ENCODE measurements at places on chromosomes 1 and 21.

DNA sequence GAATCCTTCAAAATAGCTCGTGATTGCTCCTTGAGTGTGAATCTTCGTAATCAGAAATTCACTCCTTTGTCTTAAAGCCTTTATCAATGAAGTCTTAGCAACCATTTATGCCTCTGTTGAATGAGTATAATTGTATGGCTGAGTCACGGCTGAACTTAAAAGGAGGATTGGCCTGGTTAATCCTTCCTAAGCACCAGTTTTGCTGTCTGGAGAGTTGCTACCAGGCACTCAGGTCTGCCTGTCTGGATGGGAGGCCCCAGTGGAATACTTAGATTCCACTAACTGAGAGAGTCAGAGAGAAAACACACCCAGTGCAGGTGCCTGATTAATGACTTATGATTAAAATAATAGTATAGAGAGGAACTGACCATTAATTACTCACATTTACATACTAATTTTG lies 7.6 kb upstream of the HHAT start:
- peak; percentile 88 for DNase-seq

DNA sequence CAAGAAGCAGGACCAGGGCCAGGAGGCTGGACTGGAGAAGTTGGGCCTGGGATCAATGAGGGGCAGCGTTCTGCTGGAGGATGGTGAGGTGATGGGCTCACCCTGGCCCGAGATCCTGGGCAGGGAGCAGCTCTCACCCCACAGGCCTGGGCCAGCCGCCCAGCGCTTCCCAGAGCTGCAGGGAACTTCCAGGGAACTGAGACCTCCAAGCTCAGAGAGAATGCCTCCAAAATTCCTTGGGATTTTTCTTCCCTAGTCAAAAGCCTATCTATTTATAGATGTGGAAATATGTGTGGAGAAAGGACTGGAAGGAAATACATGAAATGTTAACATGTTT lies 121.2 kb downstream of the SPSB1 start:
- peak; percentile 19 for DNase-seq

- DNase-seq = no peak
These were observed 1.7 kb downstream of the SYT11 start for GRCh38 chr1:155860970-155861510.

GRCh38 chr1:36479505-36480051 lies 3.1 kb downstream of the CSF3R start:
- DNase-seq = no peak

DNA sequence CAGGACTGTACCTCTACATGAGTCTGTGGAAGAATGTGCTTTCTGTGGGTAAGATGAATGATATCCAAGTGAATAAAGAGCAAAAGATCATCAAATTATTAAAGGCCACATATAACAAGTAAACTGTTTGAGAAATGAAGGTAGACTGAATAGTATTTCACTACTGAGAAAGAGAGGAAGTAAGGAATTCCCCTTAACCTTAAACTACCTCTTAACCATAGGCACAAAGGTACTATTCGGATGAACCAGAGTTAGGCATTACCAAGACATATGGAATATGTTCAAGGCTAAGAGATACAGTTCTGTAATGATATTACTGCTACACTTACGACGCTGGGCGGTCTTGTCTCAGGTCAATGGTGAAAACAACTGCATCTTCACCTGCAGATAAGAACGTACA lies 25.5 kb downstream of the DCAF8 start:
- DNase-seq = no peak

- no peak for DNase-seq
These were observed 137.1 kb downstream of the PCBP3 start for GRCh38 chr21:45780647-45781046.

DNA sequence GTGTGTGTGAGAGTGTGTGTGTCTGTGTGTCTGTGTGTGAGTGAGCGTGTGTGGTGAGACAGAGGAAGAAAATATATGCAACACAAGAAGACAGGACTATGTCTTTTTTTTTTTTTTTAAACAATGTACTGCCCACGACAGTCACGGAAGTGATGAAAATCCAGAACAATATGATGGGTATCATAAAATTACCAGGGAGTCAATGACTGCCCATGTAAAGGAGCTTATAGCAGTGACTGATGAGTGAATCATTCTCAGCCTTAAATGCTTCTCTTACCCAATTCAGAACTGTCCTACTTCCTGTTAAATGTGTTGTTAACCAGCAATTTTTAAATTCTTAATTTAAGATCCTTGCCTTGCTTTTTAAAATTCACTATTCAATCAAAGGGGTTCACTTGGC lies 46.6 kb downstream of the RGS7 start:
- DNase-seq = no peak

GRCh38 chr1:162765788-162766187 lies 24.7 kb upstream of the HSD17B7 start:
- no peak for DNase-seq

DNA sequence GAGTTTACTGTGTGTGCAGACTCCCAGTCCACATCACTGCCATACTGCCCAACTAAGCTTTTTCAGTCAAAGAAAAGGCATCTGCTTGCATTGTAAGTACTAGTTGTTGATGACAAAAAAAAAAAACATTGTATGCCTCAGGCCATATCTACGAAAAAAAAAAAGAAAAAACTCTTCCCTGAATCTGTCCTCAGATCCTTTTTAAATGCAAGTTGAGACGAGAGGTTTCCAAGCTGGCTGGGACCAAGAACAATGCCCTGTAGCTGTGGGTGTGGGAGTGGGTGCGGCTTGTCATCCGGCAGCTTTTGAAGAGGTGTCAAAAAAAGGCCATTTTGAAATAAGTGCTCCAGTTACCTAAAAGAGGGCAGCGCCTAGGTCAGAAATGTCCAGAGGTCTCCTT lies 29.2 kb upstream of the HHAT start:
- no peak for DNase-seq

- DNase-seq = no peak
These were observed 31.7 kb downstream of the RCSD1 start for GRCh38 chr1:167661527-167662426.

DNA sequence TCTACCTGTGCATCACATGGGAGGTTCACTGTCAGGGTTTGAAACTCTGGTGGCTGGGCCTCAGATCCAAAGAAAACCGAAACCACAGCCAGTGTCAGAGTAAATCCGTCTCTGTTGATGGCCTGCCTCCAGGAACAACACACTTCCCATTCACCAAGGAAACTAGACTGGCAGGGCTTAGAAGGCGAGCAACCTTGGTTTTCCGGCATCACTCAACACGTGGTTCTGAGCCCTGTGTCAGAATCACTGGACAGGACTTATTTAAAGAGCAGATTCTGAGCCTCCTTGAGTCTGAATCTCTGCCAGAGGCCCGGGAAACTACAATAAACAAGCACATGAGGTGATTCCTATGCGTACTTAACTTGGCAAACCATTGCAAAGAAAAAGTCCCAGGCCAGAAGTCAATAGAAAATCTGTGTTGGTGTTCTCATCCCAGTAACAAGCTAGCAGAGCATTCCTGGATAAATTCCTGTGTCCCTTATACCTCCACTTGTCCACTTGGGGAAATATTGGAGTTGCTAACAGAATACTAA lies 70.0 kb downstream of the KCTD3 start:
- DNase-seq = peak; percentile 83

- no peak for DNase-seq
These were observed 15.1 kb downstream of the PRMT2 start for GRCh38 chr21:46650476-46651098.

DNA sequence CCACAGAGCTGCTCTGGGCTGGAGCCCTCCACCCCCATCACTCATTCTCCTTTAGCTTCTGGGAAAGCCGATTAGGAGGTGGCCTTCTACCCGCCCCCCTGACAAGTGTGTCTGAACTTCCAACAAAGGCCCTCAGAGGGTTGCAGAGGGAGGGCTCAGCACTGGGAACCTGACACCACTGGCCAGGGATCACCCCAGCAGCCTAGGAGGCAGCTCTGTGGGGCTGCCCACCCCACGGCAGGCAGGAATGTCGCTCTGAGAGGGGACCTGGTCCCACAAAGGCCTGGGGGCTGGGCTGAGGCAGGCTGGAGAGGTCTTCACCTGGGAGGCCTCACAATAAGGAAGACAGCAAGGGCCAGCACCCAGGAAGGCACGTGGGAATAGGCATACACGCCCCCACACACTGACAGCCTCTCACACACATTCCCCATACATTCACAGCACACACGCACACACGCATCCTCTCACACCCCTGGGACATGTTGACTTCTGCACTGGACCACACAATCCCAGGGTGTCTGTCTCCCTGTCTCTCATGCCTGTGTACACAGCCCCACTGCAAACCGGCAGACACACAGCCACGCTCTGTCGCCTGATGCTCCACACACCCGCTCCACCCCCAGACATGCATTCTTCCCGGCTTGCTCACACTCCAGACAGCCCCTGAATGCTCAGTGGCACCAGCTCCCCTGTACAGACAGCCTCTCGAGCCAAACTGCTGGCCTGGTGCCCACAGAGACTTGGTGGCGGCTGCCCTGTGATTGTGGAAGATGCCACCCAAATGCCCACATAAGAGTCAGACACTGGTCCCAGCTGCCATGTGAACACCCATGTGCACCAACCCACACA lies 30.7 kb downstream of the DMBX1 start:
- peak; percentile 91 for DNase-seq

DNA sequence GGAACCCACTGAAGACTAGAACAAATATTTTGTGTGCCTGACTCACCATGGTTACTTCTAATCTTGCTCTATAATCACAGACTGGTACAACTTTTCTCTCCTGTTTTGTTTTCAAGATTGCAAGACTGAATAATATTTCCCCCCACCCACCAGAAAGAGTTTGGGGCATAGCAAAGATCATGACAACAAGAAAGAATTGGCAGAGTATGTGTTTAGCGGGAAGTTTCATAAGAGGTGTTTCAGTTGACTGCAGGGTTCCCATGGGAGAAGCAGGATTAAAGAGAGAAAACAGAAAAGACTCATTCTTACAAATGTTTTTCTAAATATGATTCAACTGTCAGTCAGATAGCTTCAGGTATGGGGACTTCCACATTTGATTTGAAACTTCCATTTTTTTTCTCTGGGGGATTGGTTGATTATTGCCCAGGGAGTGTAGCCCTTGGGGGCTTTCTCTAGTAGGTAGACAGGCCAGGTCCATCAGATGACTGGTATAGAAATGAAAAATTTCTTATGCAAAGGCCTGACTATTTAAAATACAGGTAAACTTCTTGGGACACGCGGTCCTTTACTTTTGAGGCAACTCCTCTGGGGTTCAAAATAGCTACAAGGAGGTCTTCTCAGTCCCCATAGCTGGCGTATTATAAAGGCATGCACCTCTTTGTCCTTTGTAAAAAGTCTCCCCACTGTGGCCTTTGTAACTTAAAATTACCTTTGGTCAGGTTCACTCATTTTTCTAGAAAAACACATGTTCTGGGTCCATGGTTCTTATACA lies 13.9 kb downstream of the OR14I1 start:
- no peak for DNase-seq

DNA sequence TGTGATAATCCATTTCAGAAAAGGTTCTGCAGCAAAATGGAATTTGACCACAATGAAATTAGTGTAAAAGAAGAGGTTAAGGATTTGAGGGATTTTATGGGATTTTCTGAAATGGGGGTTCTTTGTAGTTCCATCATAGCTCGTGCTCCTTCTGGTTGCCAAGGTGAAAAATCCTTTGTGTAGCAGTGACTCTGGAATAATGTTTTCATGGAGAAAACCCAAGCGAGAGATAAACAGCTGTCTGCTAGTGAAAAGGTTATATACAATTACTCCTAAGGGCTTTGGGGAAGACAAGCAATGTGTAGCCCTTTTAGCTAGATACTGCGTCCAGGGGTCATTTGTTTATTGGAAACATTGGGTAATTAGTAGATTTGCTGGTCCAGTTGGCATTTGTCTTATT lies 453.2 kb upstream of the DEPDC1 start:
- no peak for DNase-seq

- DNase-seq = no peak
These were observed 61.3 kb downstream of the RHBG start for GRCh38 chr1:156430303-156430702.
